Stimulated activated CD4-positive, alpha-beta T cell treated with anti-CD3 and anti-CD28 coated beads, Interleukin-15, amount 100 ng/mL, for 1 hour (primary cell): ENCODE measurements at places on chromosomes 7 and 10.

DNA sequence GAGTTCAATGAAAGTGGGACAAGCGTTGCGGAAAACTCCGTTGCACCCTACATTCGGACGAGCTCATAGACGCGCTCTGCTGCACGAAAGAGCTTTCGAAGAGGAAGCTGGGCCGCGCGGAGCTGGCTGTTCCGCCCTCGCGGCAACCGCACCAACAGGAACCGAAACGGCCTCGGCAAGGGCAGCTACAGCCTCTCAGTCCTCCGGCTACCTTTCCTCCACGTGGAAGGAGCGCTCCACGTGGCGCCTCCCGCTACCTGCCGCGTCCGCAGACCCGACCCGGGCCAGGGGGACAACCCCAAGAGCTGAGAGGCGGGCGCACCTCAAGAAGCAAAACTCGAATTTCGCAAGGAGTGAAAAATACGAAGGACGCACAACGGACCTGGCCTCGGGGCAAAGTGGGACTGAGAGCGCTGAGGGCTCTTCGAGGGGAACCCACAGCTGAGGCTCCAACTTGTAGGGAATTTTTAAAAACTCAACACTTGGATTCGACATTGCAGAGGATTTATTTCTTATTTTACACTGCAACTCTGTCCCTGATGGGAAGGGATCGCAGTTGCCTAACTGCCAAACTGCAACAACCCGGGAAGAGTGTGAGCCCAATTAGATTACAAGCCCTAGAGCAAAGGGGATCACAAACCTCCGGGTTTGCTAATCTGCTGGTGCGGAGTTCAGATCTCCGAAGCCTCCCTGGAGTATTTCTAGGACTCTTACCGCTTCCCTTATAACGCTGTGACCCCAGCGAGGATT is 1.4 kb downstream of the HPSE2 start:
- no peak for DNase-seq

DNA sequence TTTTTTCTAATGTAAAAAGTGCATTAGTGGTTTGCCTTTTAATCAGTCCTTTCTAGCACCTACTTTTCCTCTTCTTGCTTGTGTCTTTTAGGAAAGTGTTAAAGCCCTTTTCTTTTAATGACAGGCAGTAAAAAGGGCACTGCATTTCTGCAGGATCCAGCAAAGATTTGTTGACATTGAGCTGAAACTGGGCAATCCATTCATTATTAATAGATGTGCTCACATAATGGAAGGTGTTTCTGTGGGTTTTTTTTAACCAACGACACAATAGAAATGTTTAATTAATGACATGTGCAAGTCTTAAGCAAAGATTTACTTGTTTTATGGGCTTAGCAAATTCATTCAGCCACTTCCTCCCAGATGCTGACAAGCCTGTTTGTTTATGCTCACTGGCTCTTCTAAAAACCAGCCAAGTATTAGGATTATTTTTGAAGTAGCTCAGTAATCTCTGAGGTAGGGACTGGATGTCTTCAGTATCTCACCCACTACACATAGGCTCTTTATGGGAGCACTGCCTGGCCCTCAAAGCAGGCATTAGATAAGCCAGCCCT is 1201.1 kb downstream of the SORCS1 start:
- DNase-seq = no peak

DNA sequence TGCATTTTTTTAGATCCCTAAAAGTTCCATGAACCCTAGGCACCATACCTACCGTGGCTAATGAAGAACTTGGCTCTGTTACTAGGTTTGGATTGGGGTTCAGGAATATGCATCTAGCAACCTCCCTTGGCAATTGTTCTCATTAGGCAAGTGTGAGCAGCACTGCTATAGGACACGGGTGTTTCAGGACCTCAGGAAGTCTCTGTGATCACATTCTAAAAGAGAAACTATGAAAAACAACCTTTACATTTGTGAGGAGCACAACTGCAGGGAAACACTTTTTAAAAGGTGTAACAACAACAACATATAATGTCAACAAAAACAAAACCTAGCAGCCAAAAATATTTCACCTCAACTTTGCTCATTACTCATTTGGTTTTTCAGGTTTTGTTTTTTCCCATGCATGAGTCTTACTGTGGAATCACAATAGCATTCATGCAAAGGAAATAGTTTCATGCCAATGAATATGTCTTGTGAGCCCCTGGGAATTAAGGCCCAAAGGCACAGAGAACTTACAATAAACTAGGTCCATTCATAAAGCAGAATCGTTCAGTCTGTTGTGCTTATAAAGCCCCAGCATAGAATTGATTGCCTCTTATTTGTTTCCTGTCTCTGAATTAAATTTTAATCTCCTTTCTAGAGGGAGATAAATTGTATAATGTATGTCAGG is 255.7 kb upstream of the DGKB start:
- no peak for DNase-seq

- no peak for DNase-seq
These were observed 1.5 kb downstream of the SRI start for GRCh38 chr7:88218429-88218745.

DNA sequence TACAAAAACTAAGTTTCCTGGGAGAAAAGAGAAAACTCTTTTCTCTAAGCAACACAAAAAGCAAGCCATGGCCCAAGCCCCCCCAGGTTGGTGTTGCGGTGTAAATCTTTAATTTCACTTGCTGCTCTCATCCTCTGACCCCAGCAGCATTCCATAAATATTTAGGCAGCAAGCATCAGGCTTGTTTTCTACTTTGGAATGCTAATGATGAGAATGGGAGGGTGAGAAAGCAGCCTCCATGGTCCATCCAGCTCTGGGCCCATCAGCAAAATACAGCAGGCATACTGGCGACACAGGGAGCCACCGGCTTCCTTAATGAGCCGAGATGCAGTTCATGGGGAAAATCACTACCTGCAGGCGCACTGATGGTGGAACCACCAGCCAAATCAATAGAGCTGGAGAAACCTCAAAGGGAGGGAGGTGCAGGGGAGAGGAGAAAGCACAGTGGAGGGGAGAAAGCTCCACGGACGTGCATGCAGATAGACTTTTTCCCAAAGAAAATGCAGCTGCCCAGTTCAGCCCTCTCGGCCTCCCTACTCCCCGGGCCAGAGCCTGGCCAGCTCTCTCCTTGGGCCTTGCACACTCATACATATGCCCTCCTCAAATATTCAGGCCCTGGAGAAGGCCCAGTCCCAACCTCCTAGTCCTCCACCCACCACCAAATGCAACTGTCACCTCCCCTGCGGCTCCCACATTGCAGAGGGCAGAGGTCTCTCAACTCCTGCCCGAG is 131.9 kb downstream of the GRID1 start:
- DNase-seq = no peak

GRCh38 chr7:78284945-78285344 is 486.4 kb downstream of the PHTF2 start:
- DNase-seq = no peak

GRCh38 chr10:59245686-59246085 is 69.2 kb downstream of the PHYHIPL start:
- no peak for DNase-seq
